ENCODE measurements at places on chromosomes 1 and 21.

DNA sequence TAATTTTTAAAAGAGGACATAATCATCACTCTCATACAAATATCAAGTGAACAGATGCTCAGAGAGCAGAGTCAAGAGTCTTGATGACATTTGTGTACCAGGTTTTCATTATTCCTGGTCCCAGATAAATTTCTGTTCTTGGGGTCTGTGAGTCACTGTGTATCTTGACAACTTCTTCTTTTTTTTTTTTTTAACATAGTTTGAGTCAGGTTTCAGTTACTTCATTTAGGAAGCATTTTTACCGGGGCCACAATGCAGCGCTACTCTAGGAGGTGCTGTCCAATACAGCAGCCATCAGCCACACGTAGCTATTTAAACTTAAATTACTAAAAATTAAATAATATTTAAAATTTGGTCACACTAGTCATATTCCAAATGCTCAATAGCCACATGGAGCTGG lies 188.1 kb upstream of the SAMSN1 start:
- no peak for DNase-seq

DNA sequence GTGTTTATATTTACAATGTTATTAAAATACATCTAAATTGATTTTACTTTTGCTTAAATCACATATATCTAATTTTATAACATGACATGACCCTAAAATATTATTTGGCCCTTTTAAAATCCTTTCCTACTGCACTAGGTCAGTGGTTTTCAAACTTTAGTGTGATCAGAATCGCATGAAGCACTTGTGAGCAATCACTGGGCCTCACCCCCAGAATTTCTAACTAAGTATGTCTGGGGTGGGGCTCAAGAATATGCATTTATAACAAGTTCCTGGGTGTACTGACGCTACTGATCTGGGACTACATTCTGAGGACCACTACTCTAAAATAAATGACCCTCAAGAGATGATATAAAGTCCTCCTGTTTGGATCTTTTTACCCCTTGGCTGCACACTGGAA lies 8.8 kb downstream of the COL24A1 start:
- no peak for DNase-seq

DNA sequence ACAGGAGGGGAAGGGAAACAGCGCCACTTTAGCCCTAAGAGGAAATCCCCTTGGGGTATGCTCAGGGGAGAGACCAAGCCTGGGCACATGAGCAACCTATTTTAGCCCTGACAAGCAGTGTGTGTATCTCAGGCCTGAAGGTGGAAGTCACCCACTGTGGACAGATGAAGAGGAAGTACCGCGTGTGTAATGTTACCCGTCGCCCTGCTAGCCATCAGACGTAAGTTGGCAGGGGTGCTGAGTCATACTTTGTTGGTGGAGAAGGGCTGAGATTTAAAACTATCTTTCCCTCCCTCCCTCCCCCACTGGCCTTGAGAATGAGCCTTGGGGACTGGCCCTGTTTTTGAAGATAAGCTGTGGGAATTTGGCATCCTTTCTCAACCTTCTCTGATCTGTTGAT lies 11.2 kb downstream of the AGO1 start:
- DNase-seq: no peak

GRCh38 chr1:181032535-181032934 lies 1.2 kb upstream of the MR1 start:
- no peak for DNase-seq

- no peak for DNase-seq
Observed at GRCh38 chr1:153774780-153775457, at the start of gene SLC27A3. Gene SLC27A3, plus strand, starts transcription at chr1:153775407. Its CDS starts 91 bp downstream, at chr1:153775498.

DNA sequence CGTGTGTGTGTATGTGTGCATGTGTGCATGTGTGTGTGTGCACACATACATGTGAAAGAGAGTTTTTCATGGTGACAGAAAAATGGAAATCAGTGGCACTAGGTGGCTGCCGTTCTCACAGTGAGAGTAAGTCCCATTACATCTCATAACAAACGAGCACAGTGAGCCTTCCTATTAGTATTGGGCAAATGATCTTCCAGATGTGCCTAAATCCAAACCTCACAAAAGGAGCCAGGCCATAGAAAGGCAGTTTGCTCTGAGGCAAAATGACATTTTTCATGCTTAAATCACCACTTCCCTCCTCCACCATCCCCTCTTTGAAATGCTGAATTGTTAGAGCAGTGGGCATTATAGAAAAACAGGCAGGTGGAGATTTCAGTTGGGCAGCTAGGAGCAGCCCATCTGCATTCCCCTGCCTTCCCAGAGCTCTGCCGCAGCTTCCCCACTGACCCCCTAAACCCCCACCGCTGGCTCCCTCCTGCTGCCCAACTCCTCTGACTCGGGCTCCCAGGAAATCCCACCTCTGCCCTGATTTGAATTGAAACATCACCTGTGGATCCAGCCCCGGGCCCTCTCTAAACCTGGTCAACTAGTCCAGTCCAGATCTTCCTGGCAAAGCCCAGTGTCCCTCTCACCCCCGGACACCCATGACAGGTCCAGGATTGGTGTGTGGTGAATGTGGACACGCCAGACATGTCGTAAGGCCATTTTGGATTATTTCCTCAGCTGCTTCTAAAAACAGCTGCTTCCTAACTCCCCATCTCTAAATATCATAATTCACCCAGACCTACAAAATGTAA lies 190.5 kb downstream of the SEC16B start:
- DNase-seq: no peak
